ENCODE measurements at places on chromosomes 4 and X. TPM values are rescaled to one million over a fixed set of nuclear protein-coding genes. Genes with fewer than 3 reads are reported as not detected.

Gene CXXC4
- 2.3 TPM for total RNA-seq

Gene ALB
- 3.2 TPM for total RNA-seq

Gene REELD1
- total RNA-seq: 0.95 TPM

Gene ZNF157
- 0.48 TPM for total RNA-seq

Gene NXF2B
- total RNA-seq: not detected

Gene ANOS1
- total RNA-seq: not detected

DNA sequence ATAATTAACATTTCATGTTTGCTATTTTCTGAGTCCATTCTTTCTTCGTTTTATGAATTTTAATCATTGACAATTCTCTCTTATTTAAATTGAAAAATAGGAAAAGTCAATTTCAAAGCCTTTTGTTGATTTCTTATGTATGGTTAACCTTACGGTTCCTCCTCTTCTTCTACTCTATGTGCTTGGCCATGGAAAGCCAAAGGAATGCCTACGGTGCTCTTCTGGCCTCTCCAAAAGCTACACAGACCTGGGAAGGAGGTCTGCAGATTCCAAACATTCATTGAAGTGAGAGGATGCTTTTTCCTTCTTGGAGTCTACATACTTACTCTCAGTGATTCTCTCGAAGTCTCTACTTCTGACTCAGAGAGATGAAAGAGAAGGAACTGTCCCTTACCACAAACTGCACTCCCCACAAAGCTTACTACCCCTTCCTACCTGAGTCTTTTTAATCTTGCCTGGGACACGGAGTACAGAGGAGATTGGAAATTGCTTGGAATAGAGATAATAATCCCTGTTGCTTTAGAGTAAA lies 863.1 kb upstream of the FTHL17 start:
- no peak overlapping the region for H3K27ac ChIP-seq
- H3K36me3 ChIP-seq: no peaks in the 10 kb centered on the region
- H3K27me3 ChIP-seq: no peaks in the 10 kb centered on the region
- DNase-seq: no peak
- peaks cover 1% of the 10 kb centered on the region for H3K4me1 ChIP-seq

- H3K27ac ChIP-seq: no peak overlapping the region
- DNase-seq: no peak
- no peaks in the 10 kb centered on the region for H3K27me3 ChIP-seq
- peaks cover 1% of the 10 kb centered on the region for H3K4me1 ChIP-seq
- no peaks in the 10 kb centered on the region for H3K36me3 ChIP-seq
Observed at GRCh38 chr4:79575709-79576428, 167.8 kb upstream of the GK2 start.

DNA sequence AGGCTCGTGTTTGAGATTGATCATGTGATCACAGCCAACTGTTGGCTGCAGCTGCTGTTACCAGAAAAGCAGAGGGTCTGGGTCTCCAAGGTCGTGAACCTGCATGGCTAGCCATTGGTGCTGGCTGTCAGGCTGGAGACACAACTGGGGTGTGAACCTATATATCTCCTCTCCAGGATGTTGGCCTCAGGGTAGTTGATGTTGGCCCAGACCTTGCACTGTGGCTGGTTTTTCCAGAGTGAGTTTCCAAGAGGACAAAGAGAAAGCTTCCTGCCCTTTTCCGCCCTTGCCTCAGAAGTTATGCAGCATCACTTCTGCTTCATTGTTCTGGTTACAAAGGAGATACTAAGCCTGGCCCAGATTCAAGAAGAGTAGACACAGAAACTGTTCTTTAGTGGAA lies 607.8 kb upstream of the HS3ST1 start:
- no peaks in the 10 kb centered on the region for H3K27me3 ChIP-seq
- no peaks in the 10 kb centered on the region for H3K36me3 ChIP-seq
- no peak overlapping the region for H3K4me3 ChIP-seq
- H3K27ac ChIP-seq: no peak overlapping the region

GRCh38 chr4:61239250-61239649 lies 39.1 kb downstream of the ADGRL3 start:
- no peaks in the 10 kb centered on the region for H3K27me3 ChIP-seq
- DNase-seq: no peak
- H3K27ac ChIP-seq: no peak overlapping the region
- no peaks in the 10 kb centered on the region for H3K36me3 ChIP-seq
- H3K4me1 ChIP-seq: no peaks in the 10 kb centered on the region
- H3K4me3 ChIP-seq: no peak overlapping the region

- H3K4me3 ChIP-seq: no peak overlapping the region
- no peaks in the 10 kb centered on the region for H3K27me3 ChIP-seq
Observed at GRCh38 chr4:144614850-144615585, 30.9 kb upstream of the HHIP start.

- no peak for DNase-seq
- no peaks in the 10 kb centered on the region for H3K36me3 ChIP-seq
- no peak overlapping the region for H3K4me3 ChIP-seq
- H3K27ac ChIP-seq: no peak overlapping the region
- no peaks in the 10 kb centered on the region for H3K4me1 ChIP-seq
Observed at GRCh38 chrX:151981129-151981528, 6.7 kb upstream of the GABRE start.

GRCh38 chrX:302975-303374 lies 15.6 kb downstream of the GTPBP6 start:
- H3K4me1 ChIP-seq: no peaks in the 10 kb centered on the region
- H3K27ac ChIP-seq: no peak overlapping the region
- no peak overlapping the region for H3K4me3 ChIP-seq
- H3K27me3 ChIP-seq: no peaks in the 10 kb centered on the region
- peaks cover 4% of the 10 kb centered on the region for H3K36me3 ChIP-seq

All from ovary (tissue), 10 donors.